NCI-H510A (cell line): ENCODE measurements at places on chromosomes 2 and 18.

- DNase-seq, result no peak
Measured at GRCh38 chr18:24544949-24545348, 84.5 kb downstream of the HRH4 start.

- no peak for DNase-seq
Measured at GRCh38 chr2:155021618-155022017, 323.1 kb downstream of the KCNJ3 start.

DNA sequence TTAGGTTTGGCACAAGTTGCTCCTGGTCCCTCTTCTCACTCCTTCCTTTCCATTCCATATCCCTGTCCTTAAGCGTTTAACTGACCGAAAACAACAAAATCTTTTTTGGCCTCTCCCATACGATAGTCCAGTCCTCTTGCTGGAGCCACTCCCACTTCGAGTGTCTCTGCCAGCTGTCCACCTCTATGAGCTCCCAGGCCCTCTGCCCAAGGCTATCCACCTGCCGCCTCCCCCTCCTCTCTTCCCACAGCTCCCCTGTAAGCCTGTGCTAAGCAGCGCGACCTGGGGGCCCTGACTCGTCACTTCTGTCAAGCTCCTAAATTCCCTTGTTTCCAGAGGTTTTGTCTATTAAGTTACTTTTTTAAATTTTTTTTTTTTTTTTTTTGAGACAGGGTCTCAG, 47.0 kb upstream of the FOSL2 start:
- DNase-seq, result peak; percentile 18

- no peak for DNase-seq
Measured at GRCh38 chr2:60465736-60466135, 87.7 kb downstream of the BCL11A start.

GRCh38 chr18:74013955-74014354, 133.7 kb downstream of the FBXO15 start:
- DNase-seq, result no peak

- DNase-seq, result no peak
Measured at GRCh38 chr2:25257032-25257552, 84.6 kb downstream of the DNMT3A start.

DNA sequence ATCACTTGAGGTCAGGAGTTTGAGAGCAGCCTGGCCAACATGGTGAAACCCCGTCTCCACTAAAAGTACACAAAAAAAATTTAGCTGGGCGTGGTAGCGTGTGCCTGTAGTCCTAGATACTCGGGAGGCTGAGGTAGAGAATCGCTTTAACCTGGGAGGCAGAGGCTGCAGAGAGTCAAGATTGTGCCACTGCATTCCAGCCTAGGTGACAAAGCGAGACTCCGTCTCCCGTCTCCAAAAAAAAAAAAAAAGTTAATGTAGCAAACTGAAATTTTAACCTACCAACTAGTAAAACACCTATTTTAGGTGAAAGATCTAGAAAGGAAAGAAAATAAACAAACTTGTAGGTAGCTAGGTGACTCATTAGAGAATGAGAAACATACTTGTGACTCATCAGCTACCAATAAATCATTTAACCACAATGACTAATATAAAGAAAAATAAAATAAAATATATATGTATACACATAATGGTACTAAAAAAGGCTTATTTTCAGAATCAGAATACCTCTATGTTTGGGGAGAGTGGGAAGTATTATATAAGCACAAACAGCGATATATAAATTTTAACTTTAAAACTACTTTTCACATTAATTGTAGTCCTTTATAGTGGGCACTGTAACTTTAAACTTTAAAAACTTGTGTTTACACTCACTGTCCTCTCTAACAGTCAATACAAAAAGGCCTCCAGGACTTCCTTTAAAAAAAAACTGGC, 36.6 kb downstream of the DARS1 start:
- no peak for DNase-seq

- no peak for DNase-seq
Measured at GRCh38 chr2:44186810-44187209, 18.1 kb downstream of the PPM1B start.

DNA sequence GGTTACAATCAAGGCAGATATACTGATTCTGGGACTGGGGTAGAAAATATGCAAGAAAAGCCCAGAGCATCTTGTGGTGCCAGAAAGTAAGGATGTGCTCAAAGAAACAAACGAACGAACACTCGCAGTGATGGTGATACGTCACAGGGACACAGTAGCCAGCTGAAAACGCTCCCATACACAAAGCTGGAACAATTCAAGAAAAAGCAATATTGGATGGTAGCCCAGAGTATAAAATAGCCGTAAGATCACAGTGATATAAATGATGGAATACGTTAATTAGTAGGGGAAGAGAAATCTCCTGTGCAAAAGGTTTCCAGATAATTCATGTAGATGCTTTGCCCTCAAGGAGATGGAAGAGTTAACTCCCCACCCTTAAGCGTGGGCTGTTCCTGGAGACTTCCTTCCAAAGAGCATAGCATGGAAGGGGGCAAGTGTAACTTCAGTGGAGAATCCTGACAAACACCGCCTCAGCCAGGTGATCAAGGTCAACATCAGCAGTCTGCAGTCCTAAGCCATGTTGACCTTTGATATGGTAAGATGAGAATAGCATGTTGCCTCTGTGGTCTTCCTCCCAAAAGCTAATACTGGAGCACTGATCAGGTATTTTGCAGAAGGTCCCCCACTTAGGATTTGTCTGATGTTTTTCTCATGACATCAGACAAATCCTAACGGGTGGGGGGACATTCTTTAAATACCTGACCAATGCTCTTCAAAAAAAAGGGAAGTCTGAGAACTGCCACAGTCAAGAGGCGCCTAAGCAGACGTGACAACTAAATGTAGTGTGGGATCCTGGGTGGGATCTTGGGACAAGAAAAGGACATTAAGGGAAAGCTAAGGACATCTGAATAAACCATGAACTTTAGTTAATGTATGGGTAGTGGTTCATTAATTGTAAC, 99.0 kb downstream of the NCK2 start:
- DNase-seq, result no peak

- DNase-seq, result peak; percentile 16
Measured at GRCh38 chr2:97751752-97752151, 38.4 kb downstream of the ZAP70 start.

- no peak for DNase-seq
Measured at GRCh38 chr2:151815821-151816489, 12.3 kb downstream of the ARL5A start.

DNA sequence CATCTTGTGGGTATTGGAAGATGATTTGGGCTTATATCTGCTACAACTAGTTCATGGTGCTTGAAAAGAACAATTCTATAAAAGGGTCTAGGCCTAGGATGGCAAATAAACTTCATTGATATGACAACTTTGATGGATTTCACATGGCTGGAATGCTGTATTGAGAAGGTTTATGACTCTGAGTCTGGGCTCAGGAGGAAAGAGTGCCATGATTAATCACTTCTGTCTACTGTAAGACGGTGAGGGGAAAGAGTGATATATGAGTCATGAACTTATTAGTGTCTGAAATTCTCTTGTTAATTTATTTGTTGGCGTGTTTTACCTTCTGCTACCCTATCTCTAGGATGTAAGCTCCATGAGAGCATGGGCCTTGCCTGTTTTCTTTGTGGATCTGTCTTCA, 17.0 kb upstream of the ADCYAP1 start:
- no peak for DNase-seq

- DNase-seq, result no peak
Measured at GRCh38 chr2:128573531-128573930, 254.9 kb upstream of the HS6ST1 start.

GRCh38 chr2:36361396-36361795, 5.8 kb downstream of the CRIM1 start:
- DNase-seq, result no peak

DNA sequence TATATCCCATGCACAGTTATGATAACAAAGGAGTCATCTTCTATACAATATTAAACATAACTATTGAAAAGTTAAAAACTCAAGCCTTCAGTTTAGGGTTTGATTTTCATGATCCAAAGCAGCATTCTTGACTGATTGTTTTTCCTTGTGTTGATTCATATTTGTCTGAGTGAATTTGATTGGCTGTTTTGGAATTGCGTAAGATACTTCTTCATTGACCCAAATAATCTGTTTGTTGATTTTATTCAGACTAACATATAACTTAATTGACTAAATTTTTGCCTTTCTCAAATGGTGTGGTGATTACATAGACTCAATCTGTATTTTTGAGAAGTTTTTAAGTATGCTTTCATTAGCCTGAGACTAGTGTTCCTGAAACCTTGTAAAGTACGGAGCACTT, 305.7 kb upstream of the TNP1 start:
- no peak for DNase-seq

DNA sequence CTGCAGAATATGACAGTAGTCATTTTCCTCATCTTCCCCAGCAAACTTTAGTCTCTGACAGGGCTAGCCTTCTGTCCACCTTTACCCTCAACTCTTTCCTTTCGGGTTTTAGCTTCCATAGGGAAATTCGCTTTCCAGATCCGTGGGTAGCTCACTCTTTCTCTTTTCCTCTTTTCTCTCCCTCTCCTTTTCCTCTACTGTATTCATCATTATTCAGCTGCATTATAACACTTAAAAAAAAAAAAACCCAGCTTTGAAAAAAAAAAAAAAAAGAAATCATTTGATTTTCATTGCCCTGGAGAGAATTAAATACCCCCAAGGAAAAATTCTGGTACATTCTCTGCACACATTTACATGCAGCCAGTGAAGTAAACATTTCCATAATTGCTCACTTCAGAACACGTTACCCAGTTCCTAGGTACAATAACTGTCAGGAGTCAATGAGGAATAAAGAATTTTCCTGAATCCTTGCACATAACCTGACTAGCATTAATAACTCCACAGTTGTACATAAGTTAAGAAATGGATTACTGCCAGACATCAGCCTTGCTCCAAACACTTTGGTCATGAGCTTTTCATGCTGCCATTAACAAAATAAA, 63.5 kb downstream of the ZNF521 start:
- no peak for DNase-seq

DNA sequence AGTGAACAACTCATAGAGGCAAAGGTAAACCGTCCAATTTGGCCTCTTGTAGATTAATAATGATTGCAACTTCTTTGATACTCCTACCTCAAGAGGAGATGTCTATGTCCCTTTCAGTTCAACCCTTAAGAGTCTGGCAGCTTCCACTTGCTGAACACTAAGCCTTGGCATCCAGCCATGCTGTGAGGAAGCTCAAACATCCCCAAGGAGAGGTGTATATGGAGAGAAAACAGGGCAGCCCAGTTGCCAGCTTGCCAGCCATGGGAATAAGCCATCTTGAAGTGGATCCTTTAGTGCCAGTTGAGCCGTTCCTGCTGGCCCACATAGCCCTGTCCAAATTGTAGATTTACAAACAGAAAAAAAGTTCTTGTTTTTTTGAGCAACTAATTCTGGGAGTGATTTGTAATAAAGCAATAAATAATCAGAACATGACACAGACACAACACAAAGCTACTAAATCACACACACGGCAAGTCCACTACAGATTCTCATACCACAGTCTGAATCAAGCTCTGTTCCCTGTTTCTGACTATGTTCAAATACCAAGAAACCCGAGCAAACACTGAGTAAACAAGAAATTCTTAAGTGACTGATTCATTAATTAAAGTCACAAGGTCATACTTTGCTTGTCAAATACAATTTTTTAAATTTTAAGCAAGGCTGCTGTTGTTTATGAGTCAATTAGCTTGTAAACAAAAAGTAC, 96.1 kb downstream of the PID1 start:
- DNase-seq, result no peak

DNA sequence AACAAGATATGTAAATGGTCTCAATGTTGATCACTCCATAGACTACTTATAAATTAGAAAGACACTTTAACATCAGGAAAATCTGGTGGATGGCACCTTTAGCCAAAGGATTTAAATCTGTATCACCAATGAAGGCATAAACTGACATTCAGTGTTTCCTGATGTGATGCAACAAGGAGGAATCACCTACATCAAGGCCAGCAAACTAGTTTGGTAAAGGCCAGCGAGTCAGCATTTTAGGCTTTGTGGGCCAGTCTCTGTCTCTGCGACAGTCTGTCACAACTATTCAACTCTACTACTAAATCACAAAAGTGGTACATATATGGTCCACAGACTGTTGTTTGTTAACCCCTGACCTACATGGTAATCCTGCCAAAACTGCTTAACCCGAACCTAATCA, 33.3 kb downstream of the C2orf76 start:
- no peak for DNase-seq

GRCh38 chr2:188853307-188853706, 120.9 kb upstream of the COL3A1 start:
- no peak for DNase-seq

GRCh38 chr18:61503688-61504087, 170.5 kb downstream of the CDH20 start:
- DNase-seq, result no peak

DNA sequence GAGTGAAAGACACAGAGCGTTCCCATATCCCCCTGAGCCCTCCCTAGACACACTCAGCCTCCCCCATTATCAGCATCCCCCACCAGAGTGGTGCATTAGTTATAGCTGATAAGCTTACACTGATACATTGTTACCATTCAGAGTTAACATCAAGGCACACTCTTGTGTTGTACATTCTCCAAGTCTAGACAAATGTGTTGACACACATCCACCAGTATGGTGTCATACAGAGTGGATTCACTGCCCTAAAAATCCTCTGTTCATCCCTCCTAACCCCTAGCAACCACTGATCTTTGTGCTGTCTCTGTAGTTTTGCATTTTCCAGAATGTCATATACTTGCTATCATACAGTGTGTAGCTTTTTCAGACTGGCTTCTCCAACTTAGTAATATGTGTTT, 78.0 kb upstream of the RPL31 start:
- no peak for DNase-seq

DNA sequence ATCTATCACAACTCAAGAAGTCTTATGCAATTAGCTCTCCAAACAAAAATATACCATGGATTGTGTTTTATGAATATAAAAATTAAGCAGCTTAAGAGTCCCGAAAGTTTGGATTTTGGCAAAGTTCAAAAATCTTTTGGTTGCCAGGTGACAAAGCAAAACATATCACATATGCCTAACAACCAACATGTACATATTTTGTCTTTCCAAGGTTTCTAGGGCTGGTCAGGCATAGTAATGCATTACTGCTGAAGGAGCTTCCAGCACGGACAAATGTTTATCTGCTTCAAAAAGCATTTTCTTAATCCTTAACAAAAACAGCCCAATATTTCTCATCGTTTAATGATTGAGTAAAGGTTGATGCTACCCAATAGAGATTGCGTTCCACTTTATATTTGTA, 1327.1 kb upstream of the ZEB2 start:
- no peak for DNase-seq

GRCh38 chr2:195434346-195434745, 222.7 kb upstream of the SLC39A10 start:
- no peak for DNase-seq
